ENCODE measurements at places on chromosomes 12 and 14.

DNA sequence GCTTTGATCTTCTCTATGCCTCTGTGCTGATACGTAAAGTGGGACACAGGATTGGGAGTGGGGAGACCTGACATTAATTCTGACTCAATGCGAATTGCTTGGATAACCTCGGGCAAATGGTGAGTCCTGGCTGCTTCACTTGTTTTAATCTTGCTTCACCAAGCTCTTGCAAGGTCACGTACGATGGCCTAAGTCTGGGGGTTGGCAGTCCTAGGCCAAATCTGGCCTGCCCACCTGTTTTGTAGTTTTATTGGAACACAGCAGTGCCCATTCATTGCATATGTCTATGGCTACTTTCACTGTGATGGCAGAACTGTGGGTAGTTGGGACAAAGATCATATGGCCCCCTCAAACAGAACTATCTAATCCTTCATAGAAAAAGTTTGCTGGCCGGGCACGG lies 13.4 kb downstream of the CLSTN3 start:
- no peak for DNase-seq

GRCh38 chr12:86623267-86623666 lies 367.1 kb upstream of the MGAT4C start:
- DNase-seq, result no peak

DNA sequence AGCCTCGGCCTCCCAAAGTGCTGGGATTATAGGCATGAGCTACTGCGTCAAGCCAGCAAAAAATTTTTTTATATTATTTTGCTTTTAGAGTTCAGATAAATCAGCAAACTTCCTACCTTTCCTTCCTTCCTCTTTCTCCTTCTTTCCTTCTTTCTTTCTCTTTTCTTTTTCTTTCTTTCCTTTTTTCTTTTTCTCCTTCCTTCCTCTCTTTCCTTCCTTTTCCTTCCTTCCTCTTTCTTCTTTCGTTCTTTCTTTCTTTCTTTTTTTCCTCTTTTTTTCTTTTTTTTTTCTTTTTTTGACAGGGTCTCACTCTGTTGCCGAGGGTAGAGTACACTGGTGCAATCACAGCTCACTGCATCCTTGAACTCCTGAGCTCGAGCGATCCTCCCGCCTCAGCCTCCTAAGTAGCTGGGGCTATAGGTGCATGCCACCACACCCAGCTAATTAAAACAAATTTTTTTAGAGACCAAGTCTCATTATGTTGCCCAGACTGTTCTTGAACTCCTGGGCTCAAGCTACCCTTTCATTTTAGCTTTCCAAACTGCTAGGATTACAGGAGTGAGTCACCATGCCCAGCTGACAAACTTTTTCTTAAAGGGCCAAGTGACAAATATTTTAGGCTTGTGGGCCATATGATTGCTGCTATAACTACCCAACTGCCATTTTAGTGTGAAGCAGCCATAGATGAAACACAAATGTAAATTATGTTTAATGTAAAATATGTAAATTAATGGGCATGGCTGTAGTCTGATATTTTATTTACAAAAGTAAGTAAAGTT lies 7.1 kb upstream of the WASHC4 start:
- DNase-seq, result peak; percentile 17

DNA sequence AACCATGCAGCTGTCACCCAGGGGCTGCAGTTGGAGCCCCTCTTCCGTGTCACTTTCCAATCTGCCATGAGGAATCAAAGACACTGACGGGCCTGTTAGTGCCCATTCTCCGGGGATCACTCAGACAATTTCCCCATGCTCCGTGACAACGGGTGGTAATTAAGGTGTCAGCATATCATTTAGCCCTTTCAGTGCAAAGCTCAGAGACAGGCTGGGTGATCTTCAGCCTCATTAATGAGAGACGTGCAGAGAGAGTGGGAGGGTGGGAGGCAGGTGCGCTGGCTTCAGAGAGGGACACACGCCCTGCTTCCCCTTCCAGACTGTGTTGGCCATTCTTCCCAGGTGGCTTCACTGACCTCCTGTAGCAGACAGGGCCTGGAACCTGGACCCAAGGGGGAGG lies 58.7 kb downstream of the MVK start:
- no peak for DNase-seq

DNA sequence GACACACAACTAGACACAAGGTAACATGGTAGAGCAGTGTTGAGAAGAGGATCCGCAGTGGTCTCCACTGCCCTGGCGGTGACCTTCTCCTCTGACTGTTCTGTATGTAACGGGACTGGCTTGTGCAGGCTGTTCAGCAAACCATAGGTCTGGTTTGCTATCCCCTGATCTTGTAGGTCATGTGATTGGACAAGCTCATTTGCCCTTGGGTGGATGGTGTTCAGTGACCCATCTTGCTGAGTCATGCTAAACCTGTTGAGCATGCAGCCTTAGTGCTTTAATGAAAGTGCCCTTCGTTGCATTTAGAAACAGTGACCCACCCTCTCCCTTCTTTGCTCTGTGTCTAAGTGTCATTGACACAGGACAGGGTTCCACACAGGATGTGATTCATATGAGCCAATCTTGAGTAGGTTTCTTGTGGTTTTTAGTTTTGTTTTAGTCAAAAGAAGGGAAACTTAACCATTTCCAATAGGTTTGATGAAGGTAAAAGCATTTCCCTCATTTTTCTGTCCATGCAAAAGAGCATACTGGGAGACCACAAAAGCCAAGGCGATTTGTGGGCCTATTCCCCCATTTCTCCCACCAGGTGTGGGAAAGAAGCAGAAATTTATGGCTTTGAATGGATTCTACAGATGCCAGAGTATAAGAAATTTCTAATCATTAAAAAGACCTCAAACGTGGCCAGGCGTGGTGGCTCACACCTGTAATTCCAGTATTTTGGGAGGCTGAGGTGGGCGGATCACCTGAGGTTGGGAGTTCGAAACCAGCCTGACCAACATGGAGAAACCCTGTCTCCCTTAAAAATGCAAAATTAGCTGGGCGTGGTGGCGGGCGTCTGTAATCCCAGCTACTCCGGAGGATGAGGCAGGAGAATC lies 32.6 kb upstream of the HIF1A start:
- peak; percentile 22 for DNase-seq

- no peak for DNase-seq
Measured at GRCh38 chr12:76804435-76804976, 40.6 kb downstream of the ZDHHC17 start.

GRCh38 chr14:99383472-99384449 lies 96.9 kb downstream of the SETD3 start:
- DNase-seq, result peak; percentile 8

DNA sequence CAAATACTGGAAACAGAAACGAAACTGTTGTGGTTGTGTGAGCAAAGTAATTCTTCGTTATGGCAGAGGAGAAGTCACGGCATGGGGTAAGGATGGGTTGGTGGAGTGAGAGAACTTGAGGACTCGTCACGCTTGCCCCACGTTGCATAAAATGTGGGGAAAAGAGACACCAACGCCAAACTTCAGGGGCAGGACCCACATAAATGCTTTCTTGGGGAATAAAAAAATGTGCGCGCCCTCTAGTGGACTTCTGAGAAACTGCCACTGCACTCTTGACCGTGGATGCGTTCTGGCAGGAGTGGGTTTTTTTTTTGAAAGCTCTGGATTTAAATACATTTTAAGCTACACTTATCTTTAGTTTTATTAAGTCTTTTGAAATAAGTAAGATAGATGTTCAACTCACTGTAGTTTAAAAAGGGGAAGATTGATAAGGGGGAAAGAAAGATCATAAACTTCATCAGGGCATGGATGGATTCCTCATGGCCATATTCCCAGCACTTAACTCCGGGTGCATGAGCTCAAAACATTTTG lies 4.1 kb upstream of the IGF1 start:
- peak; percentile 63 for DNase-seq

DNA sequence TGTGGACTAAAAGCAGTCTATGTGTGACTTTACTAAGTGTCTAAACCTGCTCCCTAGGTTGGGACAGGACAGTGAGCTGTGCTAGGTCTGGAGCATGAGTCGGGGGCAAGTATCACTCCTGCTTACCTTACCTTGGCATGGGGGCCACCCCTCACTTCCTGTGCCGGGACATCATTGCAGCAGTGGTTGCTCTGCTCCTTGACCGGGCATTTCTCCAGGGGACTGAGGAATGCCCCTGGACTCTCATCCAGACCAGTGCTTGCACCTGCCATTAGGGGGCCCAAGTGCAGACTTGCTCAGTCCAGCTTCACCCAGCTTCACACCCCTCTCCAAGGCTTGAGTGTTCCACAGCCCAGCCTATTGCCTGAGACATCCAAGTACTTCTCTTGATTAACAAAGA lies 84.7 kb upstream of the NELL2 start:
- DNase-seq, result peak; percentile 13

DNA sequence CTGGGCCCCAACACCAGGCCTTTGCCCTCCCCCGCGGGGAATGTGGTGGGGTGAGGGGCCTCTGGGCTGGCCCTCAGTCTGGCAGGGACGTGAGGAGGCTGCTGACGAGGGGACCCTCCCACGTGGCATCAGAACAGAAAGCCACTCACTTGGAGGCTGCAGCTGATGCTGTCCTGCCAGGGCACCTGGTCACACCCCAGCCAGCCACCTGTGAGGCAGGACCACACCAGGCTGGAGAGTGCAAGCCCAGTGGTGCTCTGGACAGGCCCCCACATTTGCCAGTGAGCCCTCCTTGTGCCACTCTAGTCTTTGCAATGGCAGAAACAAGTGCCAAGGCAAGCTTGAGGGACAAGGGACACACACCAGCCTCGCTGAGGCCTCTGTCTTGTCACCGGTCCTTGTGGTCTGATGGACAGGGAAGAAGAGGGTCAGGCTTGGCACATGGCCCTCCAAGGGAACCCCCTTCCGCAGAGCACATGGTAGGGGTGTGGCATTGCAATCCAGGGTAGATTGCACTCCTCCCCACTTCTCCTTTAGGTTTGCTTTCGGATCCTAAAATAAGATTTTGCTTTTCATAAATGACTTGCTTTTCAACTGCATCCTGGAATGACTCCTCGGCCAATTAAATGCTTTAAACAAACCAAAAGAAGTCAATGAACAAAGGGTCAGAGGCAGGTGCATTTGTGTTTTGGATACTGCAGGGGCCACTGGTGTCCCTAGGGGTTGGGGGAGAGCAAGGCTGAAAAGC lies 53.7 kb downstream of the CCDC88C start:
- DNase-seq, result no peak

DNA sequence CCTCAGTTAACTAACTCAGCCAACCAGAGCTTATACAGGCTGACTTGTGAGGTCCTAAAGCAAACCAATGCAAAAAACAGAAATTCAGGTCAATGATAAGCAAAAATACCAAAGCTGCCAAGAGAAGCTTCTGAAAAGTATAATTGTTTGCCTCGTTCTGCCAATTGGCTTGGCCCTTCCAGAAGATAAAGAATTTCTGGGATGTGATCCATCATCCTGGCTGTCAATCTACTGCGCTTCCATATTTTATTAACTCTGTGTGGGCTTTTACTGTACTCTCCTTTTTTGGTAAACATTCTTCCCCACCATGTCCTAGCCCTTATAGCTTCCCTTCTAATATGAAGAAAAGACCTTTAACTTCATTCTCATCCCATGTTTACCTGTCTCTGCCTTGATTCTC lies 387.9 kb downstream of the TMEM117 start:
- no peak for DNase-seq

- no peak for DNase-seq
Measured at GRCh38 chr12:88896958-88897357, 316.7 kb upstream of the KITLG start.

DNA sequence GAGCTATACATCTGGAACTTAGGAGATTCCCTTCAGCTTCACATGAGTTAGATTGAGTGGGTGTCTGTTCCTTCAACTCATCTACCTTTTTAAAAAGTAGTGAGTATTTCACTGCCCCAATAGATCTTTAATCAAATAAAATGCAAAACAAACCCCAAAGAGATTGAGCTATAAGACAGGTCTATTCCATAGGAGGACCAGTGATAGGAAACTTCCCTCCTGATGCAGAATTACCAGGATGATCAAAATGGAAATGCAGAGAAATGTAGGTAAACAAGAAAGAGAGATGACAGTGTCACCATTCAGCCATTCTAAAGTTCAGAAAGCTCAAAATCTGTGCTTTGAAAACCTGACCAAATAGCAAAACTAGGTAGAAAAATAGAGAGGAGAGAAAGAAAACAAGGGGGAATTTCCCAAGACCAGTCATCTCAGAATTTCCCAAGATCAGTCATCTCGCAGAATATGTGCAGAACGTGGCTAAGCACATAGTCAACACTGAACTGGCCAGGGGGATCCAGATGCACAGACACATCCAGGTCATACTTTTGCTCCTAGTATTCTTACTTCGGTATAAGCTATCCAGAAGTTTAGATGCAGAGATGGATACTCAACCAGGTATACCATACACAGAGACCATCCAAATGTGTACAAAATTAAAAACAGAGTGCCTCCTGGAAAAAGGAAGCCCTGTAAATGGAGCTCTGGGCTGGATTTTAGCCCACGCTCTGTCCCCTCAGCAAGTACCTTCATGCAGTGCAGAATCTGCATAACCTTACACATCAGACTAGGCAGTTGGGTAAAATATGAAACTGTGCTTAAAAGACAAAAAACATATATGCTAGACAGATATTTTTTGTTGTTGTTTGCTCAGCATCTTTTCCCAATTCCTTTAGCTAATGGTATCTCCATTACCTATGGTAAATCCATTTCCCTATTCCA lies 27.4 kb downstream of the SLC41A2 start:
- DNase-seq, result no peak

DNA sequence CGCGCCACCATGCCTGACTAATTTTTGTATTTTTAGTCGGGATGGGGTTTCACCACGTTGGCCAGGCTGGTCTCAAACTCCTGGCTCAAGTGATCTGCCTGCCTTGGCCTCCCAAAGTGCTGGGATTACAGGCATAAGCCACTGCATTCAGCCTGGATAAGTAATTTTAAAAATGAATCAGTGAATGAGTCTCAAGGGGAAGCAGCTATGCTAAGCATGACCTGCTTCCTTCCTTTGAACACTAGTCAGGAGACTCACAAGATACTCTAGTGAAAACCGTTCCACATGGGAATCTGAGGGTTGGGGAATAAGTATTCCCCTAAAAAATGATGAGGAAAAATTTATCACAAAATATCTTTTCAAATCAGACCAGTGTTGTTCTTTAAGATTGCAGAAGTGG lies 10.7 kb upstream of the FAM234B start:
- no peak for DNase-seq

GRCh38 chr12:49680075-49680474 lies 27.1 kb downstream of the FMNL3 start:
- DNase-seq, result no peak

DNA sequence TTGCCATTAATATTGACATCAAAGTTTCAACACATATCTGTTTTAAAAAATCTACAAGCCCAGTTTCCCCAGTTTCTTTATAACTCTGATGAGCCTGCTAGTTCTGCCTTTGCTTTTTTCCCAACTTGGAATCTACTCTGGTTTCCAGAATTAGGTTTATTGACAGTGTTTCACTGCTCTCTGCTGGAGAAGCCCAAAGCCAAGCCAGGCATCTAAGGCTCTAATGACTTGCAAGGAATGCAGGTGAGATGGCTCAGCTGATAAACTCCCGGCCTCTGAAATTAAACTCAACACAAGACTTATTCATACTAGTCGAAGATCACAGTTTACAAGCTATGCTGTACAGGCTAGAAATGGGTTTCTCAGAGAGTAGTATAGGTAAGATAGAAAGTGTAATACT lies 54.3 kb downstream of the HMGA2 start:
- peak; percentile 79 for DNase-seq

- DNase-seq, result peak; percentile 93
Measured at GRCh38 chr12:64080319-64081007, 141.6 kb downstream of the KICS2 start.

GRCh38 chr14:75542588-75543091 lies 20.4 kb downstream of the BATF start:
- DNase-seq, result no peak

GRCh38 chr12:64621257-64621942 lies 11.1 kb downstream of the RASSF3 start:
- no peak for DNase-seq

GRCh38 chr12:1517007-1517406 lies 77.4 kb downstream of the FBXL14 start:
- no peak for DNase-seq

Measured in HT-29 (cell line).